ENCODE measurements at places on chromosomes 7 and 10.

DNA sequence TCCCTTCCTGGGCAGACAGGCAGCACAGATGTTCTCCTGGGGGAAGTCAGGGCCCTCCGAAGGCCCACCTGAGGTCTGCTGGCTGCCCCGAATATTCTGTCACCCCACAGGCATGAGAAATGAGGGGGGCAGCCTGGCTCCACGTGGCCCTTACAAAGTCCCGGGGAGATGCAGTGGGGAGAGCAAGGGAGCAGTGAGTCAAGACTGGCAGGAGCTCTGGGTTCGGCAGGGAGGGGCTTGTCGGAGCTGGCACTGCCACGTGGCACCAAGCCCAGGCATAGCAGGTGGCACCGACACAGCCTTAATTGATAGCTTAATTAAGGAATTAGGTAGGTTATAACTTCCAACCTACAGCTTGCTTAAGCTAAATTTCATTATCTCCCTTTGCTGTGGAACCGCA, 163.9 kb downstream of the USP6NL start:
- DNase-seq, result no peak

GRCh38 chr7:124570558-124570957, 195.0 kb downstream of the GPR37 start:
- DNase-seq, result no peak

DNA sequence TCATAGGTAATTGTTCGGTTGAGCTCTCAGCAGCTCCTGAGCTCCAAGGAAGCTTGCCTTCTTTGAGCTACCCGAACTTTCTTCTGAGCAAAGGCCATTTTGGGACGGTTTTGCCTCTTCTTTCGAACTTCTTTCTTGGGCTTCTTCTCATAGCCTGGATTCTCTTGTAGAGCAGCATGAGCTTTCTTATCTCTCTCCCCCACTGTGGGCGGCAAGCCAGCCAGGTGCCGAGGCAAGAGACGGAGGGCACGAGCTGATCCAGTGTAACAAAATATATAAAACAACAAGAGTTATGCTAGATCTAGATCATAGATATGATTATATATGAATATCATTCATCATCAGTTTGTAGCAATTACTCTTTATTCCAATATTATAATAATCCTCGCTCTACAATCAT, 16.5 kb upstream of the KNDC1 start:
- no peak for DNase-seq

- DNase-seq, result no peak
Observed at GRCh38 chr7:158246272-158246959, 341.2 kb downstream of the PTPRN2 start.

- no peak for DNase-seq
Observed at GRCh38 chr7:92260248-92260781, 14.5 kb downstream of the ANKIB1 start.

DNA sequence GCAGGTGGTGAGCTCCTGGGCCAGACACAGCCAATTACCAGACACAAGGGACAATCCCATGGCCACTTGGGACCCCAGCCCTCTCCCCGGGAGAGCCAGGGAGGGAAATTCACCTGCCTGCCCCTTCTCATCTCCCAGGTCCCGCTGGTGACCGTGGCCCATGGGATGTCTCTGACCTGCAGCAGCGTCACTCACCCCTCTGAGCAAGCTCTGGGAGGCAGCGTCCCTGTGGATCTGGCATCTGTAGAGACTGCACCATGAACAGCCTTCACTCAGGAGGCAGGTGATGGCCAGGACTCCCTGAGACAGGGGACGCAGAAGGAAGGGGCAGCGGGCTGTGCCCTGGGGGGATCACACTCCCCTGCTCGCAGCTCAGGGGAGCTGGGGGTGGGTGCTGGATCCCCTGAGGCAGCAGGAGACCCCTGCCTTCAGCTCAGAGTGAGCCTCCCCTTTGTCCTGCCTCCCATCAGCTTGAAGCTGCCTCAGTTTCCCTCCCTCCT, 90.8 kb downstream of the FOXL3 start:
- no peak for DNase-seq

- DNase-seq, result no peak
Observed at GRCh38 chr7:105656922-105657521, 75.7 kb upstream of the EFCAB10 start.

DNA sequence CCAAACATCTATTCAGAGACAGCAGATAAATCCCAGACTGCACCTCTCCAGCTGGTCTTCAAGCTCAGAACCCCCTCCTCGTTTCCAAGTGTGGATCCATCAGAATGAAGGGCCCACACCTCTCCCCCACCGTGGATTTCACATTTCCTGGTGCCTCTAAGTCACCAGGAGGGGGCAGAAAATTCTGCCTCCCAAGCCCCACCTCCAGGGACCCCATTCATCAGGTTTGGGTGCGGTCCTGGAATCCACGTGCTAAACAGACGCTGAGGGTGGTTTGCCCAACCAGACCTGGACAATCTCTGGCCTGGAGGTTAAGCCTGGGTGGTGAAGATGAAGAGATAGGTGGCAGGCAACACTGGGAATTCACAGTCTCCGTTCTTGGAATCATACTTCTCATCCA, 92.4 kb downstream of the WDR11 start:
- DNase-seq, result no peak

- DNase-seq, result no peak
Observed at GRCh38 chr10:19098803-19099202, 50.2 kb downstream of the MALRD1 start.

DNA sequence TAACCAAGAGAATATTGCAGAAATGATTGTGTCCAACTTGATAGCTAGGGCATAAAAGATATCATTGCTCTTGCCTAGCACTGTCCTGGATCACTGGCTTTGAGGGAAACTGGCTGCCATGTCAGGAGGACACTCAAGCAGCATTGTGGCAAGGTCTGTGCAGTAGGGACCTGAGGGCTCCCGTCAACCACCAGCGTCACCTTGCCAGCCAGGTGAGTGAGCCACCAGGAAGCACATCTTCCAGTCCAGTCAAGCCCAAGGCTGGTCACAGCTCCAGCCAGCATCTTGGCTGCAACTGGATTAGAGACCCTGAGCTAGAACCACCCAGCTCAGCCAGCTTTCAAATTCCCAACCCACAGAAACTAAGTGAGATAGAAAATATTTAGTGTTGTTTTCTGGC, 392.7 kb downstream of the CALN1 start:
- DNase-seq, result no peak

- no peak for DNase-seq
Observed at GRCh38 chr7:70734411-70734810, 397.5 kb upstream of the GALNT17 start.

DNA sequence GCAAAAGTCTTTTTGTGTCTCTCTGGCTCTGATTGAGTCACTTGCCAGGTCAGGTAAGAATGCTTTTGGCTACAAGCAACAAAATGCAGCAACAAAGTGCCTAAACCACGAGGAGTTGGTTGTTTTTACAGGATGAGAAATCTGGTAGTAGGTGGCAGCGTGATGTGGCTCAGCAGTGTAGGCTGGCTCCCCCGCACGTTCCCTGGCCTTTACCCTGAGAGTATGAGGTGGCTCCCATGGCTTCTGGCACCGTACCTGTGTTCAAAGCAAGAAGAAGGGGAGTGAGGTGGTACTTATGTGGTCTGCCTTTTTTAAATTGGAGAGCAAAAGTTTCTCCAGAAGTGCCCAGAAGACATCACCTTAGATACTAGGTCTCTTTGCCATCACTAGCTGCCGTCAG, 11.7 kb downstream of the PRKRIP1 start:
- DNase-seq, result no peak

DNA sequence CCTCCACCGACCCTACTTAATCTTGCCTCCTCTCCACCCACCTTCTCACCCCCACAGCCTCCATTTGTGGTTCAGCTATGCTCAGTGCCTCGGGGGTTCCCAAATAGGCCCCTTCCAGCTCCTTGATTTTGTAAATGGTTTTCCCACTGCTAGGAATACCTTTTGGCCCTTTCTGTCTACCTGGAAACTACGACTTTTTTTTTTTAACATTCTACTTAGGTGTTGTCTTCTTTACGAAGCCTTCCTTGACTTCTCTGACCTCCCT, 27.2 kb upstream of the PDCD4 start:
- no peak for DNase-seq

DNA sequence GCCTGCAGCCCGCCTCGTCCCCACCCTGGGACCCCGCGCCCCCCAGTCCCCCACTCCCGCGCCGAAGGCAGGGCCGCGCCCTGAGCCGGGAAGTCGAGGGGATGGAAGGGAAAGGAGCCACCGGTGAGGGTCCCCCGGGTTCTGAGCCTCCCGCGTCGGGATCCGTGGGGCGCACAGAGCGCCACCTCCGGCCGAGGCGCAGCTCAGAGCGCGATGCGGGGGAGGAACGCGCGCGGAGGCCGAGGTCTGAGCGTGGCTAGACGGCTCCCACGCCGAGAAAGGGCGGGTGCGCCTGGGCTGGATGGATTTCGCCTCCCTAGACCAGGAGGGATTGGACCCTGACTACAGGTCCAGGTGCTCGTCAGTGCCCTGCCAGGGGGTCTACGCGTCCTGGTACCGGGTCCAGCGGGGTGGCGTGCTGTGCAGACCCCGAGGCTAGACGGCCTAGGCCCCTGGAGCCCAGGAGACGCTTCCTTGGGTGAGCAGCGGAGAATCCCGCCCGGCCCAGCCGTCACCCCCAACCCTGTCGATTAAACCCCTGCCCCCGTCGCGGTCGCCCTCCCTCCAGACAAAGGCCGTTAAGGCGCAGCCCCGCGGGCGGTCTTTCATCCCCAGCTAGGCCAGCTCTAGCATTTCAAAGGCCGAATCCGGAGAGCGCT, 986 bp upstream of the PDGFA start:
- DNase-seq, result no peak

DNA sequence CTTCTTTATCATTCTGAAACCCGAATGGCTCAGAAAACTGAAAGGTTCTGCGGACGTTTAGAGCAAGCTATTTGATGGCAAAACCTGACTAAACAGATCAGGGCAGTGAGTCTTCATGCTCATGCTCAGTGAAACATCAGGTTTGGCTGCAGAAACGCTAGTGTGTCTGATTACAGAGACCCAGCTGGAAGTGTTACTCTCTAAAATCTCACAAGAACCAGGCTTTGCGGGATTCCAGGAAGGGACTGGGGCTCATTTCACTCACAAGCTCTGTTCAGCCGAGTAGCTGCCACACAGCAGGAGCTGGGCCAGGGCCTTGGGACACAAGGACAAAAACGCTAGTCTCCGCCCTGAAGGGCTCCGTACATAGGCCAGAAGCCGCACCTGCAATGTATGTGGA, 2.9 kb downstream of the PITRM1 start:
- no peak for DNase-seq
